ENCODE measurements at places on chromosomes 12 and 14.

GRCh38 chr12:52089491-52089890 lies 10.0 kb downstream of the SMIM41 start:
- no peak for DNase-seq

DNA sequence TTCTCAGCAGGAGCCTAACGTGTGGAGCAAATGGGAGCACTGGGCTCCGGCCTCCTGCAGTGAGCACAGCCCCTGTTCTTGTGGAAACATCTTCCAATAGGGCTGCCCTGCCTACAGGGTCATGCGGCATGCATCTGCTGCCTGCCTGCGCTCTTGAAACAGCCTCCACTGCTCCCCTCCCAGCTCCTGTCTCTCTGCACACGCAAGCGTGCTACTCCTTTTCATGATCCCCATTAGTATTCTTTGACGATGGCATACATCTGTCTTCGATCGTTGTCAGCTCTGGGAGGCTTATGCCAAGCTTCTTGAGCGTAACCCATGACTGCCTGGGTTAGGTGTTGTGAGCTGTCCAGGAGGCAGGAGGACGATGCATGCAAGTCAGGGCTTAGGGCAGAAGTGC lies 23.1 kb downstream of the NTF3 start:
- no peak for DNase-seq

GRCh38 chr12:126752021-126752420 lies 1514.9 kb upstream of the TMEM132C start:
- DNase-seq: no peak

DNA sequence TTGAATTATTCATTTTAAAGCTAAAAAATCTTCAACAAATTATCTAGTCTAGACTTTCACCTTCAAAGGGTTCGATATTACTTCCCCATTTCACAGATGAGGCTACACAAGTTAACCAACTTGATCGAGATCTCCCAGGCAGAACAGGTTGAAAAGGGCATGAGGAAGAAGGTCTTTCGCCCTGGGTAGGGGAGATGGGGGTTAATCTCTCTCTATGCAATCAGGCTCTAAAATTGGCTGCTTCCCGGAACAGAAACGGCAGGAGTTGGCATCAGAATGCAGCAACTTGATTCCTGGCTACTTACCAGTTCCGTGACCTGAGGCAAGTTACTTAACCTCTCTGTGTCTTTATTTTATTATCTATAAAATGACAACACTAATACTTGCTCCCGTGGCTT lies 2.4 kb upstream of the CISTR start:
- DNase-seq: no peak

- no peak for DNase-seq
These were observed 33.5 kb upstream of the EVL start for GRCh38 chr14:100031506-100032281.

- no peak for DNase-seq
These were observed 31.4 kb downstream of the FLVCR2 start for GRCh38 chr14:75609606-75610475.

DNA sequence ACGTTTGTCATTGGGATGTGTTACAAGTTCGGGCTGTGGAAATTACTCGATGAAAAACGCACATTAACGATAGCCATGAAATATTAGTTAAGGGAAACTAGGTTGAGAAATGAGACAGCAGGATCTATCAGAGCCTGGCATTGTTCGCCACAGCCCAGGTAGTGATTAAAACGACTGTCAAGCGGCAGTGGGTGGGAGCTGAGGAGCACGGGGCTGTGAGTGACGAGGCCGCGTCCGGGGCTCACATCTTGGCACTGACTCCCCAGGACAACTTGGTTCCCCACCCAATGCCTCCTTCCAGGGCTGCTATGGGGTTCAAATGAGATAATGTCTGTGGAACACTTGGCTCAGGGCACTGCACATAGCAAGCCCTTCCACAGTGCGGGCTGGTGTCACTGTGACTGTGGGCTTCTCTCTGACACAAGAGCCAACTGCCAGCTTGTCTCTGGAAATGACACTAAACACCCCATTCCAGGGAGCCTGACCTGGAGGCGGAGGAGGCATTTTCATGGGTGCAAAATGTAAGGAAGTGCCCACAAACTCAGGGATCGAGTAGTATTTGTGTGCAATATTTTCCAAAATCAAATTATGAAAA lies 19.3 kb downstream of the MMAB start:
- no peak for DNase-seq

DNA sequence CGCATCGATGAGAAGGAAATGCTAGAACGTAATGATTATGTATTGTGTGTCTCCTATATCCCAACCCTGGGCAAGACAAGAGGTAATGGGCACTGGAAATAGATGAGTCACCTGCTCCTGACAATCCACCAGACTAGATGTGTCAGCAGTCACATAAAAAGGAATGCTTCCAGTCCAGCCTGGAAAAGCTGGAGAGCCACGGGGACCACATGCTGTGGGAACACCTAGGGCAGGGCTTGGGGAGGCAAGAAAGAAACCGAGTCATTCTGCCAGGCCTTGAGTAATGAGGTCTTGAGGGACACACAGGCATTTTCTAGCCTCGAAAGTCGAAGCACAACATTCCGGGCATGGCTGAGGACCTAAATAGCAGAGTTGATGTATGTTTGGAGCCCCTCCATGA lies 716.7 kb upstream of the TMEM132C start:
- no peak for DNase-seq

DNA sequence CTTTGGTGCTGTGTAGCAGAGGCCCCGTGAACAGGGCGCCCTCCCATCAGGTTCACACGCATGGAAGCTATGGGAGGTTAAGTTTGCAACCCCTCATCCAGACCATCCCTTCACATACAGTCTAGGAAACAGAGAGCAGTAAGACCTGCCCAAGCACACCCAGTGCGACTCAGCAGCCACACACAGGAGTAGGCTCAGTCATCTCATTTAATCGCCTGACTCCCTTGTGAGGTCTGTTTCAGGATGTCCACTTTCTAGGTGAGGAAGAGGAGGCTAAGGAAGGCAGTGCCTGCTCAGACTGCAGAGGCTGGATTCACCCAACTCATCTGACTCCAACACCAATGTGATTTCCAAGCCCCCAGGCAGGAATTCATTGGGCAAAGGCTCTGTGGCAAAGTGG lies 11.9 kb downstream of the BDKRB1 start:
- DNase-seq: no peak

GRCh38 chr14:89936654-89937185 lies 17.8 kb downstream of the EFCAB11 start:
- DNase-seq: no peak

DNA sequence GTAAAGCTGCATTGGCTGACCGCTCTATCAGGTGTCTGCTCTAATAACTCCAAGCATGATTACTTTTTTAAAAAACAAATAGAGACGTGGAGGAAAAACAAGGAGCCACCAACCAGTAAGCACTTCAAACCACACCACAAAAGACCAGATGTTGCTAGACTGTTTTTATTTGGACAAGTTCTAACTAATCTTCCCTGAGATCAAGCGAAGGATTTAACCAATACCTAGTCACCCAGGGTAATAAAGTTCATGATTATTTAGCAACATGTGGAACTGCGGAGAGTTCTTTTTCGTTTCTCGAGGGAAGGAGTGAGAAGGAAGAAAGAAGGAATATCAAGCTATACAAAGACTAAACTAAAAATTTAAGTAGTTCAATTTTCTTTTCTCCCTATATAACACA lies 288.1 kb downstream of the DUSP6 start:
- no peak for DNase-seq

DNA sequence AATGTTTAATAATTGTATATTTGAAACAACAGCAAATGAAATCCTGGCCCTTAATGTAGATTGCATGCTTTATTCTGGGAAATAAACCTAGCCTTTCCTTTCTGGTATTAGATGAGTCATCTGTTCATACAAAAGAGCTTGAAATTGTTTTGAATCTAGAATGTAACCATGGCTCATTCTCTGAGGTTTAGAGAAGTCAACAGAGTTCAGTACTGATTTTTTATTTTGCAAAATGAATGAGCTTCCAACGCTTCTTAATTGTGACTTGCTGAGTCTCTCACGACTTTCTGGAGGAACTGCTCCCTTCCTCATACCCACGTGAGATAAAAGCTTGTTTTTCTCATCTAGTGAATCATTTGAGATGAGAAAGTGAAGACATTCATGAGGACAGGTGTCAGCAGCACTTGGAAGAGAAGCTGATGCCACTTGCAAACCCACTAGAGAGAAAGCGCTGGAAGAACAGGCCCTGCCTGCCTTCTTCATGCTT lies 509.6 kb downstream of the VRK1 start:
- DNase-seq: no peak

GRCh38 chr14:90576981-90577660 lies 180.3 kb downstream of the CALM1 start:
- no peak for DNase-seq

GRCh38 chr12:57096099-57096572 lies 7.2 kb downstream of the NAB2 start:
- DNase-seq: no peak

DNA sequence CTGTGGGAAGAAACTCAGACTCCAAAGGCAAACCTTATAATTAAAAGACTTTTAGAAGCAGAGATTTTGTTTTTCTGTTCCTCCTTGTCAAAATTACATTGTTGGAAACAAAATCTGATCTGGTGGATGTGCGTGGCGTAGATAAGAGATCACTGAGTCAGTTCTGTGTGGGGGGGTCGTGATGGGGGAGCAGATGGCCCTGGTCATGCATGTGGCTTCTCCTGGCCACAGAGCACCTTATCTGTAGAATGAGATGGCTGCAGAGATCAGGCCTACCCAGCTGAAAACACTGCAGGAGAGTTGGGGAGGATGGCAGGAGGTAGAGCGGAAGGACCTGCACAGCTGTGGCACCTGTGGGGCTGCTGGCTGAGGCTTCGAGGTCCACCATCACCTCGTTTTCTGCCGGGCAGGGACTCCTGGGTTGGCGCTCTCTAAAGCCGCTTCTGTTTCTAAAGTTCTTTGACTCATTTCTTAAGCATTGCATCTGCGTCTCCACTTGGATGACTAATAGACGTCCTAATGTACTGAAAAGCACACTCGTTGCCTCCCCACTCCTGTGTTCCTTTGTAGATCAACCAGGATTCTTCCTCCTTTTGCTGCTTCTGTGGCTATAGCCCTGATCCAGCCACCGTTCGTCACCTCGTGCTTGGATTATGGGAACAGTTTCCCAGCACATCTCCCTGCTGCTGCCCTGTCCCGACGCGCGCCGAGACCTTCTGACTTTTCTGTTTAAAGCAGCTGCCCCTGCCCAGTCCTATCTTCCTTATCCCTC lies 93.4 kb downstream of the TSPAN9 start:
- DNase-seq: no peak

GRCh38 chr14:62002642-62003041 lies 240.4 kb downstream of the SNAPC1 start:
- no peak for DNase-seq
